NCI-H1105 treated with DMSO at 0.1 percent for 48 hours (cell line): ENCODE measurements at places on chromosomes 6 and 20.
A peak's percentile ranks its signal among the peaks of the same experiment; 100 is the strongest.

- no peak for DNase-seq
Measured at GRCh38 chr20:6892724-6893123, 125.2 kb downstream of the BMP2 start.

GRCh38 chr20:53925651-53926401, 144.6 kb downstream of the BCAS1 start:
- DNase-seq, result no peak

GRCh38 chr6:1619098-1619672, 9.5 kb downstream of the FOXC1 start:
- DNase-seq, result no peak

- DNase-seq, result no peak
Measured at GRCh38 chr6:53031281-53031680, 33.9 kb upstream of the FBXO9 start.

DNA sequence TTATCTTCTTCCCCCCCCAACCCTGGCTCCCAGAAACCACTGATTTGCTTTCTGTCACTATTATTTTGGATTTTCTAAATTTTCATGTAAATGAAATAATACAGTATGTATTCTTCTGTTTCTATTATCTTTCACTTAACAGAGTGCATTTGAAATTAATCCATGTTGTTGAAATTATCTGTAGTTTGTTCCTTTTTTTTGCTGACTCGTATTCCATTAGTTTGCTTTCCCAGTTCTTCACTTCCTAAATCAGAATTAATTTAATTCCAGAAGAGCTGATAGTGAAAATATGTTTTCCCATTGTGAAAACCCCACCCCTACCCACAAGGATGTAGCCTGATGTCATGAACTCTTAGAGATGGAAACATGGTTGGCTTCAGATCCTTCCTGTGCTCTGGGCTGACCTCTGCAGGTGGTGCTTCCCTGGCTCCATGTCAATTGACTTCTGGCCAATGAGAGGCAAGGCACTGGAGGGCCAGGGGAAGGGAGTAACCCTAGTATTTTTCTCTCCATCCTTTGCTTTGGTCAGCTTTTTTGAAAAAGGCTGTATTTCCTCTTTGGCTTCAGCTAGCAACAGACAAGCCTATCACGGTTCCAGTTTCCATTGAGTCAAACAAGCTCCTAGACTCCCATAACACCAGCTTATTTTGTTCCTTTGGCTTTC, 244.4 kb upstream of the HSF2 start:
- no peak for DNase-seq

- no peak for DNase-seq
Measured at GRCh38 chr6:14948586-14949245, 297.2 kb upstream of the JARID2 start.

DNA sequence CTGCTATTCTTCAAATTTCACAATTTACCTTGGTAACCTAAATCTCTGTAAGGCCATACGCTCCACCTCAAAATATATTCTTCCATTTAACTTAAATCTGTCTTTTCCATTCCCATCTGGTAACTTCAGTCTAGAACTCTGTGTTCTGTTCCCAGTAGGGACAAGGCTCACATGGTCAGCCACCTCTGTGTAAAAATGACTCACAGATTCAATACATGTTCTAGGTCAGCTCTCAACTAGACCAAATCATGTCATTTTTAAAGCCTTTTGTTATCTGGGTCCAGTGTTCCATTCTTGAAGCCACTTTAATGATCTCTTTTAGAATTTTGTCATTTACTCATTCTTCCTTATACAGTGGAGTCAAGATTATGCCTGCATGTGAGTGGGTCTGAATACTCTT, 315.6 kb upstream of the CITED2 start:
- no peak for DNase-seq

GRCh38 chr6:44564906-44565524, 177.5 kb downstream of the CDC5L start:
- no peak for DNase-seq

GRCh38 chr6:142947714-142948480, 2.9 kb upstream of the HIVEP2 start:
- DNase-seq, result no peak

DNA sequence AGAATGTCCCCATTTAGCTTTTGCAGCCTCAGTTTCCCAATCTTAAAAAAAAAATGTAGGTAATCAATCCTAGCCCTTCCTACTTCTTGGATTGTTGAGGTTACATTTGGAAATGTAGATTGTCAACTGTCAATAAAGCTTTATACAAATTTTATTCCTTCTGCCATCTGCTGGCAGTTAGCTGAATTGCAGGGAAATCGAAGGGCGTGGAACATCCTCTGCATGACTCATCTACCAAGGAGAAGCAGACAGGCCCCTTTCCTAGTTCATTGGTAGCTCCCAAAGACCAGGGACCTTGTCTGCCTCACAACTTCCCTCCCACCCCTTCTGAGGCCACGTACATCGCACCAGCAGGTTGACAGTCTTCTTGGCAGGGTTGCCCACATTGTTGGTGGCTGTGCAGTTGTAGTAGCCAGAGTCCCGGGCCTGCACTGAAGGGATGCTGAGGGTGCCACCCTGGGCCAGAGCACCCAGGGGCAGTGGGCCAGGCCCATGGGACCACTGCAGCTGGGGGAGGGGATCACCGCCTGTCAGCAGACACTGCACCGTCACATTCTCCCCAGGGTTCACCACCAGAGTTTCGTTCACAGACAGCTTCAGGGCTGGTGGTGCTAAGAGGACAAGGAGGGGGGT, 43.6 kb downstream of the MDGA1 start:
- DNase-seq, result no peak

DNA sequence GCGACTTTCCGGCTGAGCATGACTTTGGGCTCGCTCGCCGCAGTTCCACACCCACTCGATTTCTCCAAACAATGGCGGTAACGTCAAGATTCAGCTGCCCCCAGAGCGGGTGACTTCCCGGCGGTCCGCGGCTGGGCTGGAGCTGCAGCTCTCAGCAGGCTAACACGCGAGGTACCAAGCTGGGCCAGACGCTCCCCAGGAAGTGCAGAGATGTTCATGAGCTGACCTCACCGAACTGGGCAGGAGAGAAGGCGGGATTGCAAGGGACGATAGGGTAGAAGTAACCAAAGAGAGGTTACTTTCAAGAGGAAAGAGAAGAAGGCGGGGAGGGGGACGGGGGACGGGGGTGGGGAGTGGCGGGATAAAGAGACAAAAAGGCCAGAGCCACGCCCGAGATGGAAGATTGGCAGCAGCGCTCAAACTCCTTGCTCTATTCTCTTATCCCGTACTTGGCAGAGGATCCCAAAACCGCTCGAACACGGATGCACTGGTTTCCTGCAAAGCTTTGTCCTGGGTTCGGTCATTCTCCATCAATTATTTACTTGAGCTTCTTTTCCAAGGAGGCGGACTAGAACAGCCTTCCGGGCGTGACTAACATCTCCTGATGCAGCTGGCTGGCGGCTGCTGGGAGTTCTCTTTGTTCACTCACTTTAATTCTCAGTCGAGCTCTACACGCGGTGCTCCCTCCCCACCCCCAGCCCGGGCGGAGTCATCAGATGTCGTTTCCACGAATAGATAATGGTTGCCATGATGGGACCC, at the start of gene MTCL3:
TSS of gene MTCL3 (minus strand) at position 626 of the 759 bp plus-strand sequence.
- peak; percentile 98 for DNase-seq

GRCh38 chr20:51418137-51418529, 124.4 kb downstream of the NFATC2 start:
- no peak for DNase-seq

- DNase-seq, result peak; percentile 41
Measured at GRCh38 chr6:138115201-138115600, 8.0 kb upstream of the PERP start.
